OCI-LY7 (cell line): ENCODE measurements at places on chromosomes 12 and 14.

DNA sequence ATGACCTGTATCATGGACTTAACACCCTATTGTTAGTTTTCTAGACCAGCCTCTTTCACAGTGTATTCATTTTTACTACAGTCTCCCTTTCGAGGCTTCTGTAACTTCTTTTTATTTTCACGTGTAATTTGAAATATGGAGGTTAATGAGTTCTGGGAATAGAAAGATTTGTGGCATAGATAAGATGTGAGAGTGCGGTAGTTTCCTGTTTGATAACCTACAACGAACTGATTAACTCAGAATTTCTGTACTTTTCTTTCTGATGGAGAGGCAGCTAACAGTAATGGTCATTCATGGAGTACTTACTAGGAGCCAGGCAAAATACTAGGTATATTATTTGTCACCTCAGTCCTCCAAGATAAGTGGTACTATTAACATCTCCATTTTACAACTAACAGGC is 21.2 kb downstream of the POLR3B start:
- no peak for DNase-seq

DNA sequence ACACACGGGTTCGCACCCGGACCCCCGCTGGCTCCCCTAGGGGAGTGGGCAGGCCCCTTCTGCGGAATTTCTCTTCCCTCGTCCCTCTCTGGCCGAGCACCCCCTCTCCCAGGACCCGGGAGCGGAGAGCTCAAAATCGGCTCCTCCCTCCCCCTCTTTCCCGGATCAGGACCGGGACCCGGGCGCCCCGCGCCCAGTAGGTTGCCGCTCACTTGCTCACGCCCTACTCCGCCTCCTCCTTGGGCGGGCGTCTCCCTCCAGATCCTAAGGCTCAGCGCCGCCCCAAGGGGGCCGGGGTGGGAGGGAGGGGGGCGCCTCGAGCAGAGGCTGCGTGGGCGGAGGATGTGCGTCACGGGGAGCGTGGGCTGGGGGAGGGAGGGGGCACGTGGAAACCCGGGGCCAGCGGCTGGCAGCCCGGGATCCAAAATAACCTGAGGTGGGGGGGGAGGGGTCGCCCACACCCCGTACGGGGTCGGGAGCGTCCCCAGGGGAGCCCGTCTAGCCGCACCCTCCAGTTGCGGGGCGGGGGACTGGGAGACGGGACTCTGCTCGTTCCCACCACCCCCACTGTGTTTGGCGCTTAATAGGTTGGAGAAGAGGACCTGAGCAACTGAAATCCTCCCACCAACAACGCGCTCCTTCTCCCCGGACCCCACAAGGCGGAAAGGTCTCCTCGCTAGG is 1.8 kb upstream of the NAB2 start:
- peak; percentile 70 for DNase-seq

- DNase-seq: no peak
Observed at GRCh38 chr12:92002195-92002649, 143.4 kb downstream of the BTG1 start.

- no peak for DNase-seq
Observed at GRCh38 chr14:38592764-38593442, 337.0 kb upstream of the CLEC14A start.

GRCh38 chr14:105281371-105282097 is 19.3 kb downstream of the BRF1 start:
- peak; percentile 71 for DNase-seq

DNA sequence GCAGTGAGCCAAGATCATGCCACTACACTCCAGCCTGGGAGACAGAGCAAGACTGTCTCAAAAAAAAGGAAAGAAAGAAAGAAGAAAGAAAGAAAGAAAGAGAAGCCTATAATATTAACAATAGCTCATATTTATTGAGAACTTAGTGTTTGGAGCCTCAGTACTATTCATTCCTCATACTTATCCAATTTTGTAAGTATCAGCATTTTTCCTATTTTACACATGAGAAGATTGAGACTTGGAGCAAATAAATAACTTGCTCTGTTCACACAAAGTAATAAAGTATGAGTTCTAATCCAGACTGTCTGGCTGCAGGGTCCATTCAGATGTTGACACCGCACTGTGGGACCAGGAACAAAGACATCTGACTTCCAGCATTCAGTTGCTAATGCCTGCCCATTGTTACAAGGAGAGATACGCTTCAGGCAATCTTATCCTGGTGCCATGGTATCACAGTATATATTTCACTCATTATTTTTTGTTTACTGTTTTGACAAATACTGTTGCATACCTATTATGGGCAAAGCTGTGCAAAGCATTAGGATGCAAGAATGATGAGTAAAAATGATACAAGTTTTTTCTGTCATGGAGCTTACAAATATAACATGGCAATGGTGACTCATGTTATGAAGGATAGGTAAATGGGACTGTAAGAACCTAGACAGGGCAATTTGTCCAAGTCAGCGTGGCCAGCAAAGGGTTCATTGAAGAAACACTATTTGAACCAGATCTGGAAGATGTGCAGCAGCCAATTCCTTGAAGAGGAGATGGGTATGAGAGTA is 21.4 kb upstream of the TMTC2 start:
- DNase-seq: no peak

- DNase-seq: no peak
Observed at GRCh38 chr12:15698377-15698871, 90.8 kb downstream of the EPS8 start.

DNA sequence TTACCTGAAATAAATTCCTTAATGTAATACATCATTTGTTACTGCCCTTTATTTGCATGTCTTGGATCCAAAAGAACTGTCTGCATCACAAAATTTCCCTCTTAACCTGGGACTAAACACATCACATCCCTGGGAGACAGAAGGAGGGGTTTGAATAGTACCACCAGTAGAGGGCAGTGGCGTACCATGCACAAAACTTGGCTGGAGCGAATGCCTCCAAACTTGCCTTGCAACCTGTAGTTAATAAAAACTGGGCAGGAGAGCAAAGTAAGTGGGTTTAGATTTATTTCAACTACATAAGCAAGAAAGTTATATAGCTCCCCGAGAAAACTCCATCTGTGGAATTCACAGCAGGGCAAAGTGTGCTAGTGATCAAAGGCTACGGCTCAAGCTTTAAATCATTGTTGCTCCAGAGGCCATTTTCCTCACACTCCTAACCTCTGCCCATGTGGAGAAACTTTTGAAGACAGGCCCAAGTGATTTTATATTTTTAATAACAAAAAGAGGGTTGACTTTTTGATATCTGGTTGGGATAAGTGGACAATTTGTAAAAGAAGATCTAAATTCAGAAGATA is 1176.7 kb upstream of the SEL1L start:
- peak; percentile 54 for DNase-seq

DNA sequence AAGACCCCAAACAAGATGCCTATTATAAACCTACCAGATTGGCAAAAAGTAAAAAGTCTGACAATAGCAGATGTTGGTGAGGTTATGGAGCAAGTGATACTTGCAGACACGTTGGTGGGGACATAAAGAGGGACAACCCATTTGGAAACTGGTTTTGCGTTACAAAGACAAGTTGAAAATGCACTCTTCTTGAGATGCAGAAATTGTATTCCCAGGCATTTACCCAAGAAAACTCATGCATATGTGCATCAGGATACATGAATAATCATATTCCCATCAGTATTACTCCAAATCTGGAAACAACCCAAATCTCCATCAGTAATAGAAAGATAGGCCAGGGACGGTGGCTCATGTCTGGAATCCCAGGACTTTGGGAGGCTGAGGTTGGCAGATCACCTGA is 12.8 kb upstream of the GOLGA5 start:
- no peak for DNase-seq

GRCh38 chr14:29576927-29577326 is 350.7 kb downstream of the PRKD1 start:
- DNase-seq: no peak

- DNase-seq: no peak
Observed at GRCh38 chr14:65193916-65194590, 91.7 kb upstream of the MAX start.

GRCh38 chr12:6420364-6420763 is 24.4 kb upstream of the CD27 start:
- DNase-seq: no peak

DNA sequence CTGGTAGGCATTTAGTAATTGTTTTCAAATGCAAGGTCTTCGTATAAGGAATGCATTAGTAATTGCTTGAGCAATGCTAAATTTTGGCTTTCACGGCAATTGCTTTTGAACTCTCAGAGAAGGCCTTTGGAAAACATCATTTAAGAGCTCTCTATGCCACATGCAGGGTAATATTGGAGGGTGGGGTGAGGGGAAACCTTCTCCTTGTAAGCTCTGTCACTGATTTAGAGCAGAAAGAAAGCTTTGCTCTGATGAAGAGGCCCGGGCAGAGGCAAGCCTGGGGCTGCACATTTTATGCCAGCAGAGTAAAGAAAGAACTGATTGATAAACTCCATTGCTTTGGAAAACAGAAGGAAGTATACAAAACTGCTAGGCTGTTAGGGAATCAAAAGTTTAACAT is 70.9 kb downstream of the TRIM9 start:
- DNase-seq: no peak

GRCh38 chr14:92563359-92563758 is 49.8 kb downstream of the RIN3 start:
- no peak for DNase-seq

DNA sequence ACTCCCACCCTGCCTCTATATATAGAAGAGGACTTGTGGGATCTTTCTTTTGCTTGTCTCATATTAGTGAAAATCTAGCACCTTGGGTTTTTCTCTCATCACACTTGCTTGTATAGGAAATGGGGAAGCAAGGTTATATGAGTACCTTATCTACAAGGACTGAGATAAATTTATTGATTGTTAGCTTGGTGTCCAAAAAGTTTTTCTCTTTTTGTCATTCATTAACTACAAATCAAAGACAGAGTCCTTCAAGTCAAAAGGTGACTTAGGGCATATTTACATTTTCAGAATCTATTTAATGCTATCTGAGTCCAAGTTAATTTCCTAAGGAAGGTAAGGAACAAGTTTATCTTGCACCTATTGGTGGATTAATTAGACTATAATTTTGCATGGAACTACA is 92.7 kb downstream of the SNAPC1 start:
- no peak for DNase-seq
